ENCODE measurements at places on chromosomes 1 and 21. TPM values are rescaled to one million over a fixed set of nuclear protein-coding genes. Genes with fewer than 3 reads are reported as not detected.

TCHH gene
- total RNA-seq = 0.19 TPM

CHODL gene
- total RNA-seq = not detected

TAF12 gene
- 15.1 TPM for total RNA-seq

LRRN2 gene
- 13.7 TPM for total RNA-seq

FMOD gene
- 0.01 TPM for total RNA-seq

TTC34 gene
- 0.03 TPM for total RNA-seq

PCSK9 gene
- total RNA-seq = 4.4 TPM

ADGRL4 gene
- total RNA-seq = not detected

CELSR2 gene
- total RNA-seq = 3.8 TPM
